ENCODE measurements at places on chromosomes 3 and 15. TPM values are rescaled to one million over a fixed set of nuclear protein-coding genes. Genes with fewer than 3 reads are reported as not detected.

The DIS3L gene
- 31.6 TPM for total RNA-seq

The MAGI1 gene
- 0.05 TPM for total RNA-seq

The C3orf18 gene
- total RNA-seq: 39.0 TPM

The GUCA1C gene
- total RNA-seq: not detected

The AGBL1 gene
- not detected for total RNA-seq

The LEKR1 gene
- total RNA-seq: 1.2 TPM

The ATP8B4 gene
- 1.5 TPM for total RNA-seq

The BUB1B gene
- total RNA-seq: 71.8 TPM

The CHRNA5 gene
- total RNA-seq: 1.4 TPM

The NXPE3 gene
- 33.4 TPM for total RNA-seq

The IQCF5 gene
- total RNA-seq: not detected

The CHRM5 gene
- total RNA-seq: not detected

The C3orf62 gene
- 11.1 TPM for total RNA-seq

The CCR8 gene
- total RNA-seq: 0.76 TPM

The PROS1 gene
- 0.17 TPM for total RNA-seq

The ILDR1 gene
- total RNA-seq: 0.10 TPM

The ZNF80 gene
- total RNA-seq: 0.15 TPM

The FAM81A gene
- 0.67 TPM for total RNA-seq

The GCSAM gene
- 27.3 TPM for total RNA-seq

The SLC2A2 gene
- total RNA-seq: not detected

The EPB42 gene
- total RNA-seq: not detected

The THUMPD3 gene
- 46.9 TPM for total RNA-seq

The KIF23 gene
- 48.9 TPM for total RNA-seq

The LINGO1 gene
- total RNA-seq: not detected

The MOBP gene
- not detected for total RNA-seq

The VIPR1 gene
- total RNA-seq: 39.4 TPM

The SKOR1 gene
- 0.36 TPM for total RNA-seq

The SLC22A14 gene
- not detected for total RNA-seq

The HGD gene
- total RNA-seq: 0.67 TPM

The AMIGO3 gene
- 0.19 TPM for total RNA-seq

The ALS2CL gene
- total RNA-seq: 28.9 TPM
